Activated CD4-positive, alpha-beta T cell treated with anti-CD3 and anti-CD28 coated beads, Interleukin-2, amount 50 U/mL, for 48 hours (primary cell): ENCODE measurements at places on chromosomes 6 and 20.

DNA sequence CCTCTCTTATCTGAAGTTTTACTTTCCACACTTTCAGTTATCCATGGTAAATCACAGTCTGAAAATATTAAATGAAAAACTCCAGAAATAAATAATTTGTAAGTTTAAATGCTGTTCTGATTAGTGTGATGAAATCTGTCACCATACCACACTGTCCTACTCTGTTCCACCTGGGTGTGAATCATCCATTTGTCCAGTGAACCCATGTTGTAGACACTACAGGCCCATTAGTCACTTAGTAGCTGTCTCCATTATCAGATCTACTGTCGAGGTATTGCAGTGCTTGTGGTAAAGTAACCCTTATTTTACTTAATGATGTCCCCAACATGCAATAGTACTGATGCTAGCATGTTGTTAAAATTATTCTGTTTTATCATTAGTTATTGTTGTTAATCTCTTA, 29.2 kb upstream of the MMS22L start:
- DNase-seq: no peak

- DNase-seq: peak; percentile 51
These were observed 17.5 kb downstream of the KIAA1755 start for GRCh38 chr20:38242848-38243708.

- DNase-seq: no peak
These were observed 759.8 kb upstream of the CITED2 start for GRCh38 chr6:140134224-140134623.

DNA sequence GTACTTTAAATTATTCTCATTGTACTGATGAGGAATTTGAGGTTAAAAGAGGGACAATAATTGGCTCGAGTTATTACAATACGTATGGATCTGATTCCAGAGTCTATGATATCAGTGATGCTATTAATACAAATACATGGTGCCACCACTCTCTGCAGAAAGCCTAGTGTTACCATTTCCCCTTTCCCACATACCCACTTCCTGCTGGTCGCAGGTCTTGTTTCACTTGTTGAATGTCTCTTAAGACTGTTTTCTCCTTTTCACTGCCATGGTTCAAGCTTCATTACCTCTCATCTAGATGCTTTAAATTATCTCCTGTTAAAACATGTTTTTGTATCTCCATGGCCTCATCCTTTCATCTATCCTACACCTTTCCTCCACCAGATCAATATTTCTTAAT, 62.0 kb downstream of the FHL5 start:
- no peak for DNase-seq

- DNase-seq: no peak
These were observed 535.0 kb downstream of the CD83 start for GRCh38 chr6:14652536-14652935.

DNA sequence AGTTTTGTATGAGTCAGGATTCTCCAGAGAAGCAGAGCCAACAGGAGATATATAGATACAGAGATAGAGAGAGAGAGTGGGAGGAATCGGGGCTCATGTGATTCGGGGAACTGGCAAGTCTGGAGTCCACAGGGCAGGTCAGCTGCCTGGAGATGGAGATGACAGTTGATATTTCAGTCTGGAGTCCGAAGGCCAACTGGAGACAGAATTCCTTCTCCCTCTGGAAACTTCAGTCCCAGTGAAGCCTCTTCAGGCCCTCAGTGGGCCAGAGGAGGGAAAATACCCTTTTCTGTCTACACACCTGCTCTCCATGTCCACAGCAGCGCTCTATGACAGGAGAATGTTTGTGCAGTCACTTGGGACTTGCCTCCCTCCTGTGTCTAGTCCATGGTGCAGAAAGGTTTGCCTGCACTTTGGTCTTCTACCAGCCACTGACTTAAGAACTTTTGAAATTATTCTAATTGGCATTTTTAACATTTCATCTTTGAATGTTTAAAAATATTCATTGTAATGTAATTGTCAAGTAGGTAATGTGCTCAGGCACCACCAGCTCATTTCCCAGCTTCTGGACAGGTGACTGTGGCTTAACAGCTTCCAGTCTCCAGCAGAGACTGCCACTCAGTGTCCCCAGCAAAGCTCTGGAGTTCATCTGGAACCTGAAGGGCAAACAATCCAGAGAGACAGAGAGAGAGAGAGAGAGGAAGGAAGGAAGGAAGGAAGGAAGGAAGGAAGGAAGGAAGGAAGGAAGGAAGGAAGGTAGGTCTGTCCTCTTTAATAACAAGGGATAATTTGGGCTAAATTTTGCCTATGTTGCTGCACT, 43.8 kb upstream of the AFDN start:
- DNase-seq: no peak

DNA sequence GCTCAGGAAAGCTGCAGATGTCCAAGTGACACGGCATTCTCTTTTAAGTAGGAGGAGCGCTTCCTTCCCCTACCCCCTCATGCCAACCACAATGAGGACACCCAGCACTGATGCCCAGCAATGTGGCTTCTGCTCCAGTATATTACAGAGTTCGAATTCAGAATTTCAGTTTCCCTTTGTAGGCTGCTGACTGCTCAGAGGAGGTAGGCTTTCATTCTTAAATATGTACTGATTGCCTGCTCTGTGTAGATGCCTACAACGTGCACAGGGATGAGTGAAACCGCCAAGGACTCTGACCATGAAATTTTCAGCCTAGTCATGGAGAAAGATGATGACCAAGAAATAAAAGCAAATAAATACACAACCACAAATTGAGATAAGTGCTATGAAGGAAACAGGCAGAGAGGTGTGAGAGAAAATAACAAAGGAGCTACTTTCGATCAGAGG, 50.9 kb upstream of the TNFAIP3 start:
- no peak for DNase-seq

DNA sequence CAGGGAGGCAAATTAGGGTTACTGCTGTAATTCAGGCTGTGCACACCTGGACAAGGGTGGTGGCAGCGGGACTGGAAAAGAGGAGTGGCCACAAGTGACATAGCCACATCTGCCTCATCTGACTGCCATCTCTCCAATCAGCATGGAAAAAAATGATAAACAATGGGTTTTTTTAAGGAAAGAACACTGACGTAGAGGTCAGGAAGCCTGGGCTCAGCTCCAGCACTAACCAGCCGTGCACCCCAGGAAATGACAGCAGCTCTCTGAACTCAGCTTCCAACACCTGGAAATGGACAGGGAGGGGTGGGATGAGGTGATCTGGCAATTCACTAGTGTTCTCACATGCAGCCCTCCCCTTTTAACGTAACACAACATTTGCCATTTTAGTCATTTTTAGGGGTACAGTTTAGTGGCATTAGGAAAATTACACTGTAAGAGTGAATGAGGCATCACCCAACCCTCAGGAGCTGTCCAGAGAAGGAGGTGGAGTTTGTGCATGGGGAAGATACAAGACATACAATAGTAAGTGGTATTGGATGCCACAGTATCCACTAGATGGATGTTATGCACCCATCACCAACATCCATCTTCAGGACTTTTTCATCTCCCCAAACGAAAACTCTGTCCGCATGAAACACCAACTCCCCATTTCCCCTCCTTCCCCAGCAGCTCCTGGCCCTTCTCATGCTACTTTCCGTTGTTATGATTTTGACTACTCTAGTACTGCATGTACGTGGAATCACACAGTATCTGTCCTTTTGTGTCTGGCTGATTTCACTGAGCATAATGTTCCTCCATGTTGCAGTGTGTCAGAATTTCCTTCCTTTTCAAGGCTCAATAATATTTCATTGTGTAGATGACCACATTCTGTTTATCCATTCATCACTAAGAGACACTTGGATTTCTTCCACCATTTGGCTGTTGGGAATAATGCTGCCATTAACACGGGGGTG, 215.5 kb upstream of the ECI2 start:
- no peak for DNase-seq
